MCF 10A (cell line): ENCODE measurements at places on chromosomes 11 and 22. TPM values are rescaled to one million over a fixed set of nuclear protein-coding genes. Genes with fewer than 3 reads are reported as not detected.

- peaks cover 11% of the 10 kb centered on the region for H3K36me3 ChIP-seq
- H3K4me1 ChIP-seq: no peaks in the 10 kb centered on the region
- H3K4me3 ChIP-seq: no peak overlapping the region
- DNase-seq: no peak
These were observed 8.3 kb upstream of the SSTR3 start for GRCh38 chr22:37220543-37220981.

DNA sequence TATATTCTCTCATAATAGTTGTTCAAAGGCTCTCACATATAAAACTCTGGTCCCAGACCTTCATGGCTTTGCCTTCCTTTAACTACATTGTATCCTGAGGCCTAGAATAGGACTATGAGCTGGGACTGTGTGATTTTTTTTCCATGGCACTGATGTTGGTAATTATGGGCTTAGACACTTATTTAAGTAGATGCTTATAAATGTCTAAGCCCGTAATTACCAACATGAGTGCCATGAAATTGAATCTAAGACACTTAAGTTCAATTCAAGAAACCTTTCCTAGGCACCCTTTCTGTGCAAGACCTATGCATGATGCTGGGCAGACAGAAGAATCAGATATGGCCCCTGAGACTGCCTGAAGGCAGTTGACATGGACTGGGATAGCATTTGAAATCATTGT, 63.0 kb downstream of the P4HA3 start:
- H3K4me3 ChIP-seq: no peak overlapping the region
- H3K4me1 ChIP-seq: no peaks in the 10 kb centered on the region
- no peaks in the 10 kb centered on the region for H3K27me3 ChIP-seq
- no peak overlapping the region for H3K27ac ChIP-seq

CACNA1I gene
- total RNA-seq: 0.02 TPM in 2 replicates

GRCh38 chr22:19175602-19176174, 2.8 kb downstream of the SLC25A1 start:
- H3K27me3 ChIP-seq: no peaks in the 10 kb centered on the region
- H3K4me3 ChIP-seq: peak overlapping the region; percentile 75
- peaks cover 20% of the 10 kb centered on the region for H3K36me3 ChIP-seq
- peak overlapping the region; percentile 57 for H3K27ac ChIP-seq
- DNase-seq: no peak

HORMAD2 gene
- total RNA-seq: not detected in 2 replicates

CYB5R2 gene
- total RNA-seq: 1.2 and 1.6 TPM in 2 replicates

PATE2 gene
- total RNA-seq: not detected in 2 replicates

PIK3IP1 gene
- total RNA-seq: 0.25 and 0.93 TPM in 2 replicates

APOL3 gene
- total RNA-seq: 0.44 and 1.8 TPM in 2 replicates

GRCh38 chr11:111538407-111539114, 2.0 kb upstream of the LAYN start:
- peak; percentile 28 for DNase-seq
- H3K36me3 ChIP-seq: no peaks in the 10 kb centered on the region
- no peak overlapping the region for H3K27ac ChIP-seq
- no peak overlapping the region for H3K4me3 ChIP-seq

DNA sequence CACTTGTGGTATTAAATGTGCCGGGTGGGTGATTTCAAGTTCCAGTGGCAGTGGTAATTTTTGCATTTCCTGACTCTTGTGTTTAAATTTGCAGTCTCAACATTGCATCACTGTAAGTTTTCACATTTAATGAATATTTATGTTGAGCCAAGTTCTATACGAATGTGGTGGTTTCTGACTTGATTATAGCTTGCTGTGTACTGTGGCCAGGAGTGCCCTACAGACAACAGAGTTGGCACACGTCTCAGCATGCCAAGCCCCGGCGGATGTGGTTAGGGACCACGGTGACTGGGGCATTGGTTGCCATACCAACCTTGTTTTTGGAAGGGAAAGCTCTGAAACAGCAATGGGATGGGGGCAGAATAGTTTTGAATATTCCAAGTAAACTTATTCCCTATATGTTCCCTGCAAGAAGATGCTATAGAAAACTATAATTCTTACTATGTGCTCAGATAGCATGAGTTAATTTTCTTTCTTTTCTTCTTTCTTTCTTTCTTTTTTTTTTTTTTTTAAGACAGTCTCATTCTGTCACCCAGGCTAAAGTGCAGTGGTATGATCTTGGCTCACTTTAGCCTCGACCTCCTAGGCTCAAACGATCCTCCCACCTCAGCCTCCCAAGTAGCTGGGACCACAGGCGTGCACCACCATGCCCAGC, 16.0 kb downstream of the ZNRF3 start:
- H3K27me3 ChIP-seq: no peaks in the 10 kb centered on the region
- peaks cover 21% of the 10 kb centered on the region for H3K4me1 ChIP-seq
- H3K4me3 ChIP-seq: no peak overlapping the region
- peak overlapping the region; percentile 27 for H3K27ac ChIP-seq
- peak; percentile 70 for DNase-seq

DNA sequence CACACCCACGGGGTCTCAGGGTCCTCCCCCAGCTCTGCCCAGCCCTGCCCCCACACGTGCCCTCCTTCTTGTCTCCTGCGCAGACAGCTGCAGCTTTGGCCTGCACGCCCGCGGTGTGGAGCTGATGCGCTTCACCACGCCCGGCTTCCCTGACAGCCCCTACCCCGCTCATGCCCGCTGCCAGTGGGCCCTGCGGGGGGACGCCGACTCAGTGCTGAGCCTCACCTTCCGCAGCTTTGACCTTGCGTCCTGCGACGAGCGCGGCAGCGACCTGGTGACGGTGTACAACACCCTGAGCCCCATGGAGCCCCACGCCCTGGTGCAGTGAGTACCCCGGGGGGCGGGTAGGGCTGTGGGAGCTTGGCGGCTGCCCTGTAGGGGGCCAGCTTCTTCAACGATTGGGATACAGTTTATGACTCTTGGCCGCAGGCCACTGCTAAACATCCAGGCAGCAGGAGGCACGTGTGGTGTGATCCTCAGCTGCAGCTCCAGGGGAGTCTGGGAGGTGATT, 30.8 kb downstream of the ST14 start:
- DNase-seq: no peak
- no peak overlapping the region for H3K27ac ChIP-seq
- no peak overlapping the region for H3K4me3 ChIP-seq
- peaks cover 10% of the 10 kb centered on the region for H3K36me3 ChIP-seq

DNA sequence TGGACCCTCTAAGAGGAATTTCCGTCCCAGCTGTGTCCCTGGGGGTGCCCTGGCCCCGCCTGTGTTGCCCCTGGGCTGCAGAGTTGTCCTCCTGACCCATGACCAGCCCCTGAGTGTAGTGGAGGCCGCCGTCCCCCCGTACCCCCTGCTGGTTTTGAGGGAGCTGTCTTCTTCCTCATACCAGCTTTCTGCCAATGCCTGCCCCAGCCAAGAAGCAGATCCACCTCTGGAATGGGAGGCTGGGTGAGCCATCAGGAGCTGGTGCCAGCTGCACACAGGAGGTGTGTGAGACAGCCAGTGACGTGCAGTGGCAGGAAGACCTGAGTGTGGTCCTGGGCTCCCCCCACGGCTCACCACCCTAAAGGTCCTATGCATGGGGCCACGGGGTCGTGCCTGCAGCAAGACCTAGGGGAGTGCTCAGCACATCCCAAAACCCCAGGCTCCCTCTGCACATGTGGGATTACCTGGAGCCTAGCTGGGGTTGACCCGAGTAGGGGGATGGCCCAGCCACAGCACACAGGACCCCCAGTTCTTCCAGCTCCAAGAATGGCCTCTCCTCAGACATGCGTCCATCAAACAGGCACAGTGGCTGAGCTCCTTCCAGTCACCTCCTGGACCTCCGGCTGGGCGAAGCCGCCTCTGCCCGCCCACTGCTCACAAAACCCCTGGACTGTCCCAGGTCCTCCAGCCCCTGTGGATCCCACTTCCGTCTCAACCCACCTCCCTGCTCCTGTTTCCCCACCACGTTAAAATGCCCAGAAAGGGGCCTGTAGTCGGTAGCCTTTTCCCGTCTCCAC, 647.6 kb downstream of the BRD1 start:
- no peak for DNase-seq
- no peak overlapping the region for H3K27ac ChIP-seq
- no peaks in the 10 kb centered on the region for H3K36me3 ChIP-seq
- no peaks in the 10 kb centered on the region for H3K27me3 ChIP-seq
- H3K4me3 ChIP-seq: no peak overlapping the region

GRCh38 chr22:20229916-20230775, 38.0 kb downstream of the RTN4R start:
- no peaks in the 10 kb centered on the region for H3K27me3 ChIP-seq
- H3K27ac ChIP-seq: no peak overlapping the region
- no peaks in the 10 kb centered on the region for H3K36me3 ChIP-seq
- no peaks in the 10 kb centered on the region for H3K4me1 ChIP-seq
- DNase-seq: no peak

IL17REL gene
- not detected in 2 replicates for total RNA-seq

DNA sequence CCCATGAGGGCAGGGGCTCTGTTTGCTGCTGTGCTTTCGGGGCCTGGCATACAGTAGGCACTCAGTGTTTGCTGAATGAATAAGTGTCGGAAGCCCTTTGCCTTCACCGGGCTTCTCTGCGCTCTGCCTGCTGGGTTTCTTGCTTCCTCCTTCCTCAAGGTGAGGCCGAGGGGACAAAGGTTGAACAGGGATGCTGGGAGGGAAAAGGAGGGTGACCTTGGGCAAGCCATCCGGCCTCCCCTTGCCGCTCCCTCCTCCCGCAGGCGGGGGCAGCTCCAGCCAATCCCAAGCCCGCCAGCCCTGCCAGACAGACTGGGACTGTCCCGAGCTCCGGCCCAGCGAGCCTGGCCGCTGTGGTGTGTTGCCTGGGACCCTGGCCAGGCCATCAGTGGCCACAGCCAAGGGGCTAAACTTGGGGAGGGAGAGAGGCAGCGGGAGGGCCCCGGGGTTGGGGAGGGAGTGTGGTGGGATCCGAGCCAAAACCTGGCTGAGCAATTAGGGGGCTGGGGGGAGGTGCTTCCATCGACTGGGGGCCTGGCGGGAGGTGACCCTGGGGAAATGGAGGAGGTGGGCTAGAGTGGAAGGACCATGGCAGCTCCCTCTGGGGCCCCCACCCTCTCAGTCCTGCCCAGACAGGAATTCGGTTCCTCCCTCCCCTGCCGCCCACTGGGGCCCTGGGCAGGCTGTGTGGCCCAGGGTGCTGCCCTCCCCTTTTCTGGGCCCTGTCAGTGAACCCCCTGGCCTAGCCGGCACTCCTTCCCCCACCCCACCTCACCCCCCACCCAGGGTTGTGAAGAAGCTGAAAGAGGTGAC, 3.4 kb upstream of the RCOR2 start:
- no peaks in the 10 kb centered on the region for H3K36me3 ChIP-seq
- no peak overlapping the region for H3K27ac ChIP-seq
- peaks cover 9% of the 10 kb centered on the region for H3K4me1 ChIP-seq
- no peak for DNase-seq
- H3K27me3 ChIP-seq: no peaks in the 10 kb centered on the region

DNA sequence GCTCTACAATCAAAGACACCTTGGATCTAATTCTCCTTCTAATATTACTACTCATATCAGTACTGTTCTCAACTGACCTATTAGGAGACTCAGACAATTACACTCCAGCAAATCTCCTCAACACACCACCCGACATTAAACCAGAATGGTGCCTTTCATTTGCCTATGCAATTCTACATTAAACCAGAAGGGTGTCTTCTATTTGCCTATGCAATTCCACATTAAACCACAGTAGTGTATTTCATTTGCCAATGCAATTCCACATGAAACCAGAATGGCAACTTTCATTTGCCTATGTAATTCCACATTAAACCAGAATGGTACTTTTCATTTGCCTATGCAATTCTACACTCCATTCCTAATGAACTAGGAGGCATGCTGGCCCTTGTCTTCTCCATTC, 15.3 kb upstream of the APOL3 start:
- H3K4me3 ChIP-seq: no peak overlapping the region
- no peaks in the 10 kb centered on the region for H3K27me3 ChIP-seq
- H3K36me3 ChIP-seq: no peaks in the 10 kb centered on the region
- no peak overlapping the region for H3K27ac ChIP-seq
- DNase-seq: no peak
- no peaks in the 10 kb centered on the region for H3K4me1 ChIP-seq

C11orf87 gene
- total RNA-seq: not detected in 2 replicates

GRCh38 chr11:34825315-34825669, 90.9 kb downstream of the APIP start:
- no peak overlapping the region for H3K4me3 ChIP-seq
- no peaks in the 10 kb centered on the region for H3K4me1 ChIP-seq
- no peak overlapping the region for H3K27ac ChIP-seq
- no peaks in the 10 kb centered on the region for H3K36me3 ChIP-seq
- no peak for DNase-seq
- no peaks in the 10 kb centered on the region for H3K27me3 ChIP-seq

KCNK4 gene
- not detected in 2 replicates for total RNA-seq

GSTT2B gene
- total RNA-seq: 15.6 and 22.7 TPM in 2 replicates

EHF gene
- total RNA-seq: 0.54 and 1.1 TPM in 2 replicates

DNA sequence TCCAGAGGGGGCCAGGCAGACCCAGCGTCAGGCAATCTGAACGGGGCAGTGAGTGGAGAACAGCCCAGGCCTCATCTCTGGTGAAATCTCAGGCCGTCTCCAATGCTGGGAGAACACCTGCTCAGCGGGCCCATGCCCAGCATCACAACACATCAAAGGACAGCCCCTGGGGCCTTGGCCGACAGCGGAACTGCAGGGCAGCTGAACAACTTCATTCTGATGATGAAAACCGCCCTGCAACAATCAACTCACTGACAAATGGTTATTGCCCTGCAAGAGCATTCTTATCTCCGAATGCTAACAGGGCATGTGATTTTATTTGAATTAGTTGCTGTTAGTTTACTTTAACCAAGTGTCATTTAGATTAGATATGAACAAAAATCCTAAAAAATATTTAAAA, 14.6 kb downstream of the CELSR1 start:
- H3K27me3 ChIP-seq: no peaks in the 10 kb centered on the region
- no peak overlapping the region for H3K4me3 ChIP-seq
- no peak for DNase-seq
- no peak overlapping the region for H3K27ac ChIP-seq
- H3K36me3 ChIP-seq: peaks cover 16% of the 10 kb centered on the region

GRCh38 chr22:46421267-46421666, 85.8 kb downstream of the TRMU start:
- H3K27ac ChIP-seq: no peak overlapping the region
- DNase-seq: no peak
- H3K36me3 ChIP-seq: peaks cover 6% of the 10 kb centered on the region
- H3K27me3 ChIP-seq: no peaks in the 10 kb centered on the region

EMID1 gene
- not detected in 2 replicates for total RNA-seq

- H3K27ac ChIP-seq: peak overlapping the region; percentile 87
- no peaks in the 10 kb centered on the region for H3K27me3 ChIP-seq
- H3K4me1 ChIP-seq: peaks cover 54% of the 10 kb centered on the region
These were observed 22.8 kb downstream of the MYH9 start for GRCh38 chr22:36365020-36365411.

OR10A4 gene
- total RNA-seq: not detected in 2 replicates

DNA sequence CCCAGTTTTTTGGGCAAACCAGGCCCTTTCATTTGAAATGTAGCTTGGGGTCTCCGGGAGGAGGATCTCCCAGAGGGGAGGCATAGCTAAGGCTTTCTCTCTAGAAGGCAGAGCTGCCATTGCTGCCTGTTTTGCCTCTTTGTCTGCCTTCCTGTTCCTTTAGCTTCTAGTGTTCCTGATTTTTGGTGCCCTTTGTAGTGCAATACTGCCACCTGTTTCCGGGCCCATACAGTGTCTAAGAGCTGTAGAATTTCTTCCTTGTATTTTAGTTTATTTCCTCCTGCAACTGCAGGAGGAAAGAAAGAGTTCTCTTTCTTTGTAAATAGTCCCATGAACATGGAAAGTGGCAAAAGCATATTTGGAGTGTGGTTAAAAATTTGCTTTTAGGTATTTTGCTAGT, 19.3 kb upstream of the GLYATL1 start:
- DNase-seq: no peak
- peaks cover 14% of the 10 kb centered on the region for H3K4me1 ChIP-seq
- H3K27ac ChIP-seq: no peak overlapping the region
- no peaks in the 10 kb centered on the region for H3K36me3 ChIP-seq
